ENCODE measurements at places on chromosomes 6 and 20.

- no peak for DNase-seq
These were observed 6.9 kb upstream of the ZBTB12 start for GRCh38 chr6:31908791-31909190.

- no peak for DNase-seq
These were observed 20.6 kb downstream of the BRPF3 start for GRCh38 chr6:36217188-36217587.

GRCh38 chr20:925516-925915 lies 9.4 kb upstream of the ANGPT4 start:
- no peak for DNase-seq

- DNase-seq, result no peak
These were observed 142.7 kb upstream of the SULF2 start for GRCh38 chr20:47927944-47928343.

GRCh38 chr20:11207749-11208502 lies 534.1 kb upstream of the JAG1 start:
- no peak for DNase-seq

DNA sequence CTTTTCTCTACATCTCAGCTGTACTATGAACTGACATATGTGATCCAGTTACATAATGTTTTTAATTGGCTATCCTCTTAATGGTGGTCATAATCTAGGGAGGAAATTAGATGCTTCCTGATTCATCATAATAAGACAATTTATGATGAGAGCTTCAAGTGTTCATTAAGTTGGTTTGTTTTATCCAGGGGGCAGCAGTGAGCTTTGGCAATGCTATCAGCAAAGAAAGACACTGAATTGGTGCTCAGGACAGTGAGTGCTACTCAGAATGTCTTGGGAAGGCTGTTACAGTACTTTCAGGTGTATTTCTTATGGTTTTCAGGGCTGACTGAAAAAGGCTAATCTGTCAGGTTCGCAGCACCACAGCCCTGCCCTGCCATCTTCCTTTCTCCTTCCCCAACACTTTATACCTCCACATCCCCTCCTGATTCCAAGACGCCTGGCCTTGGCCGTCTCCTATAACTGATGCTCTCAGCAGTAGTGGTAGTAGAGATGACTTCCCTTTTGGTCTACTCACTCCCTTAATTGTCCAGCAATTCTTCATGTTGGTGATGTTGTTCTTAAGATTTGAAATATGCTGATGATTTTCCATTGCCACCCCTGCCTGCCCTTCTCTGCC lies 67.0 kb upstream of the TNFAIP3 start:
- DNase-seq, result no peak

- no peak for DNase-seq
These were observed 32.4 kb upstream of the FBXO9 start for GRCh38 chr6:53032849-53033248.

DNA sequence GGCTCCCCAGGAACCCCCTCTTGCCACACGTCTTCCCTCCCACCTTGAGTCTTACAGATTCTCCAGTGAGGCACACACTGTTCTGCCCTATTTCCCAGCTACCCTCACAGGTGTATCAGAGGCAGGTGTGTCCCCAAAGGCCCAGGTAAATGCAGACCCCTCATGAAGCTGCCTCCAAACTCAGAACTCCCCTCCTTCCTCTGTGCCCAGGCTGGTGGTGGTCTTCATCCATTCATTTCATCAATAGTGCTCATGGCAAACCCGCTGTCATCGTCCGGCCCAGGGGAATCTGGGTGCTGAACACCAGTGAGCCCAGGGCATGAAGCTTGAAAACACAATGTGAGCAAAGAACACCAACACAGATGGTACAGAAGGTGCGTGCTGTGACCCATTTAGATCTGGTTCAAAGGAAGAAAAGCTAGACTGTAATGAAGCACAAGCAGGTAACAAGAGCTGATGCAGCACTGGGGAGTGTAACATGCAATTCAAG lies 213.1 kb downstream of the SYNDIG1 start:
- DNase-seq, result no peak

GRCh38 chr6:158631678-158632537 lies 12.6 kb downstream of the DYNLT1 start:
- DNase-seq, result no peak

GRCh38 chr6:108113557-108114519 lies 39.3 kb upstream of the OSTM1 start:
- DNase-seq, result peak; percentile 27
